Suppressor macrophage treated with lipopolysaccharide for 1 hour (primary cell): ENCODE measurements at places on chromosomes 3 and 15.

GRCh38 chr3:108130236-108130635 is 39.4 kb upstream of the CD47 start:
- no peak for DNase-seq

DNA sequence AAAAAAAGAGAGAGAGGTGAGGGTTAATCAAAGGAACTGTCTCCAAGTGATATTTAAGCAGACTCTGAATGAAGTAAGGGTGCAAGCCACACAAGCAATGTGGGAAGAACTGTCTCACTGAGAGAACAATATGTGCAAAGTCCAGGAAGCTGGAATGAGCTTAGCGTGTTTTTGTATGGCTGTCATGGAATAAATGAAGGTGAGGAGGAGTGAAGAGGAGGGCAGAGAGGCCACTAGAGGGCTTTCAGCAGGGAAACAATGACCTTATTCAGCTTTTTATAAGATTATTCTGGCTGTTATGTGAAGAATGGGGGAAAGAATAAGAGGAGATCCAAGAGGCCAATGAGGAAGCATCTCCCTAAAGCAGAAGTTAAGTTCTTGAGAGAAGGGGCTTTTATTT is 86.9 kb upstream of the COL8A1 start:
- peak; percentile 12 for DNase-seq

- DNase-seq: peak; percentile 47
Observed at GRCh38 chr3:47270526-47270925, 12.1 kb downstream of the KIF9 start.

DNA sequence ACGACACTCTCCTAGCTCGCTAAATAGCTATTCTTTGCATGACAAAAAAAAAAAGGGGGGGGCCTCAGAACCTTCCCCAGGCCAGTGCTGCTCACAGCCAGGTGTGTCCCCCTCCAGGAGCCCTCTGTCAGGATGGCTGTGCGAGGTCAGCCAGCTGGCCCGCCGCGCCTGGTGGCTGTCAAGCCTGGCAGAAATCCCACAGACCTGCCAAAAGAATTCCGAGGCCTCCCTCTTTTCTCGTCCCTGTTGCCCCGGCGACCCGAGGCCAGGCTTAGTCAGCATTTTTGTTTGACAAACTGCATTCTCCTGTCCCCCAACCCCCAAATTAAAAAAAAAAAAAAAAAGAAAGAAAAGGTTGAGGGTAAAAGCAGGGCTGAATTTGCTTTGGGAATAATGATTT is 61.9 kb downstream of the TM4SF4 start:
- no peak for DNase-seq

DNA sequence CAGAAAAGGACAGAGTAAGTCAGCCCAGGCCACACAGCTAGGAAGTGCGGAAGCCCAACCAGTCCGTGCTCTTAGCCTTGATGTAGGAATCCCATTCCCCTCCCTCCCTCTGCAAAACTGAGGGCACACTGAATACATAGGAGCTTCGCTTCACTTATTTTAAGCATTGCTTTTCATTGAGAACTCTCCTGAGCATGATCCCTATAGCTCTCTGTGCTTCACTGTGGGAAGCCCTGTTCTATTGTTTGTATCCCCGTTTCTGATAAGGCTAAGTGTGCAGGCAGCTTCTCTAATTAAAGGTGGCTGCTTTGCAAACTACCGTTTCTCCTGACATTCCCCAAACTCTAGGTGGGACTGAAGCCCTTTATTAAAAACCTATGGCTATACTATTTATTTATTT is 29.9 kb downstream of the IL5RA start:
- no peak for DNase-seq

DNA sequence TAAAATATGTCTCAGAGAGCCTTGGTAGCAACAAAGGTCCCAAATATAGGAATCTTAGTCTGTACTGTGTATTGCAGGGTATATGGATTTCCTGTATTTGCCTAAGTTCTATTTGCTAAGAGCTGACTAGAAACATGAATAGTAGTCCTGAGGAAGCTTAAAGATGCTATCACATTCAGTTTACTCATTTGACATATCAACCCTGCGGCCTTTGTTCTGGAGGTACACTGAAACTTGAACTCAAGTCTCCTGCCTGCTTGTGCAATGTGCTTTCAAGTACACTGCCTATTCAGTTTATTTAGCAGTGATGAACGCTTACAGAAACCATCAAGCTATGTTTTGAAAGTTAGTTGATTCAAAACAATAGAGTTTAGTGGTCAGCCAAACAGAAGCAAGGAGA is 21.1 kb downstream of the IL1RAP start:
- no peak for DNase-seq

- no peak for DNase-seq
Observed at GRCh38 chr3:183359036-183359435, 69.4 kb downstream of the MCF2L2 start.

GRCh38 chr15:68231102-68231818 is 1.7 kb upstream of the CLN6 start:
- DNase-seq: no peak

DNA sequence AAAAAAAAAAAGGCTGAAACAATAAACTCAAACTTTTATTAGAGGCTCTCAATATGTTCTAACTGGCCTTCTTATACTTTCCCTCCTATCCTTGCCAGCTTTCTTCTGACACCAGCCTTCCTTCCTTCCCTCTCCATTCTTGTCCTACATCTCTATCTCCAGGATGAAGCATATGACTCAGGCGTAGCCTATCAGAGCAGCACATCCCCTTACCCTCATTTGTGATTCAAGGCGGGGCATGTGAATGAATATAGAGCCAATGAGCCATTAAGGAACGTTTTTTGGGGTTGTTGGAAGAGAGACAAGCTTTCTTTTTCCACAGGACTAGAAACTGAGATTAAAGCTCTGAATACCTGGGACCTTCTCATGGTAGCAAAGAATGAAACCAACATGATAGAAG is 25.1 kb upstream of the KCNMB3 start:
- no peak for DNase-seq

- no peak for DNase-seq
Observed at GRCh38 chr15:26007151-26007550, 144.0 kb upstream of the ATP10A start.

DNA sequence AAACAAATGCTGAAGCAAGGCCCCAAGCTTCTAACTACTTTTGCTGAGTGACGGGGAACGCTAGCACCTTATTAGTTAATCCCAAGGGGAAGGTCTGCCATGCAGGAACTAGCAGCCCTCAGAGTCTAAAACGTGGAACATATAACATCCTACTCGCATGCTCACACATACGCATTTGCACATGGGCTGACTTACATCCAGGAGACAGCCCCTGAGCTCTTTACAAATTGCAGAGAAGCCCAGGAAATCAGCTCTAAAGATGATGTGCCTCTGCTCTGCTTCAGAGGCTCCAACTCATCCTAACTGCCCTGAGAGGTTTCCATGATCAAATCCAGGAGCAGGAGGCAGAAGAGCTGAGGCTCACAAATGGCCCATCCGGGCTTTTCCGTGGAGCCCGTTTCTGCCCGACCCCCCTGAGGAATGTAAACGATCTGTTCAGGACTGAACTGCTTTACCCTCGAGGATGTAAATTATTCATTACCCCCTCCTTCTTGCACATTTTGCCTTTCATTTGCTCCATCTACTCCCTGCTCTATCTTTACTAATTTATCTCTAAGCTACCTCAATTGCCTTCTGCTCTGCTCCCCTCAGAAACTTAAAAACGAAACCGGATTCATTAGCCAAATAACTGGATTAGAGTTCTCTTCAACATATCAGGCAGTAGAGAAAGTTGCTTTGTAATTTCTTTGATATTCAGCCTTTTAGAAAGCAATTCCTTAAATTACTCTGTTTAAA is 141.9 kb upstream of the CCDC54 start:
- peak; percentile 3 for DNase-seq

- DNase-seq: peak; percentile 91
Observed at GRCh38 chr3:105806359-105806758, 62.5 kb downstream of the CBLB start.

DNA sequence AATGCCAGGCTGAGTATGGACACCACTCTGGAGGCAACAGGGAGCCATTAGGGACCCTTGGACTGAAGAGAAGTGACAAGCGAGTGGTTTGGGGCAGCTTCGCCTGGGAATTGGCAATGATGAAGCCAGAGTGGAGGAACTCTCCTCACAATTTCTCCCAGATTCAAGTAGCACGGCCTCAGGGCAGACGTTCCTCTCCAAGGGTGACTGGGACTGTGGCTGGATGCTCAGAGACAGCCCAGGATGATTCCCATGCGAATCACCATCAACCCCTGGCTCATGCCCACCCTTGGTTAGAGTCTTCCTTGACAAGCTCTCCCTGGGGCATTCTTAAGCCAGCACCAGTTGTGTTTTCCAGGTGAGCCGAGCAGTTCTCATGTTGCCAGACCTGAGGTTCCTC is 16.3 kb upstream of the DOCK3 start:
- no peak for DNase-seq

GRCh38 chr3:141477224-141477623 is 9.6 kb upstream of the RASA2 start:
- peak; percentile 22 for DNase-seq

DNA sequence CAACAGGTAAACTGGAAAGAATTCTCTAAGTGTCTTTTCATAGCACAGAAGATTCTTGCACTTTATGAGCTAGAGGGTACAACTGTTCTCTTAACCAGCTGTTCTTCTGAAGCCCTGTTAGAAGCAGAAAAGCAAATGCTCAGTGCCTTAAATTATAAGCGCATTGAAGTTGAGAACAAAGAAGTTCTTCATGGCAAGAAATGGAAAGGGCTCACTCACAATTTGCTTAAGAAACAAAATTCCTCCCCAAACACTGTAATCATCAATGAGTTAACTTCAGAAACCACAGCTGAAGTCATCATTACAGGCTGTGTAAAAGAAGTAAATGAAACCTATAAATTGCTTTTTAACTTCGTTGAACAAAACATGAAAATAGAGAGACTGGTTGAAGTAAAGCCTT is 19.6 kb downstream of the PARP14 start:
- DNase-seq: peak; percentile 49

GRCh38 chr3:133804896-133805295 is 719 bp upstream of the SRPRB start:
- DNase-seq: no peak

GRCh38 chr3:99656624-99657023 is 18.2 kb downstream of the COL8A1 start:
- no peak for DNase-seq

GRCh38 chr3:557972-558371 is 361.4 kb downstream of the CHL1 start:
- no peak for DNase-seq

GRCh38 chr15:65723876-65724275 is 68.2 kb downstream of the DENND4A start:
- no peak for DNase-seq
